ENCODE measurements at places on chromosomes 4 and X.

GRCh38 chr4:78667325-78667724 is 108.8 kb upstream of the BMP2K start:
- no peak for DNase-seq

- no peak for DNase-seq
Measured at GRCh38 chr4:135492439-135492838, 1290.8 kb upstream of the PABPC4L start.

GRCh38 chr4:108950158-108950915 is 187.5 kb upstream of the ETNPPL start:
- DNase-seq, result no peak

DNA sequence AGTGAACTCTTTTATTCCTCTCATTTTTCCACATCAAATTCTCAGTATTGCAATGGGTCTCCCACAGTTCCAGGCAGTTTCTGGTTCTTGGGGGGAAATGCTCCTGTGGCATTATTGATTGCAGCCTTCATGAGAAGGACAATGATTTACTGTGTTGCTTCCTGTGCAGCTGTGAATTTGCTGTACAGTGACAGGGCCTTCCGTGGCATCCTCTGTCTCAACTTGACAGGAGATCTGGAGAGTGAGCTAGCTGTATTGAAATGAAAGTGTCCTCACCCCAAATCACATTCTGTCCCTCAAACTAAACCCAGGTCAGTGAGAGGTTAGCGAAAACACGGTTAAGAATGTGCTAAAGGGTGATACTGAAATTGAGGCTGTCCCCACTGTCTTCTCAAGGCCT is 77.1 kb upstream of the ATOH1 start:
- no peak for DNase-seq

- no peak for DNase-seq
Measured at GRCh38 chr4:84342161-84342560, 156.9 kb downstream of the NKX6-1 start.
